ENCODE measurements at places on chromosomes 5 and 9.
A peak's percentile ranks its signal among the peaks of the same experiment; 100 is the strongest.

DNA sequence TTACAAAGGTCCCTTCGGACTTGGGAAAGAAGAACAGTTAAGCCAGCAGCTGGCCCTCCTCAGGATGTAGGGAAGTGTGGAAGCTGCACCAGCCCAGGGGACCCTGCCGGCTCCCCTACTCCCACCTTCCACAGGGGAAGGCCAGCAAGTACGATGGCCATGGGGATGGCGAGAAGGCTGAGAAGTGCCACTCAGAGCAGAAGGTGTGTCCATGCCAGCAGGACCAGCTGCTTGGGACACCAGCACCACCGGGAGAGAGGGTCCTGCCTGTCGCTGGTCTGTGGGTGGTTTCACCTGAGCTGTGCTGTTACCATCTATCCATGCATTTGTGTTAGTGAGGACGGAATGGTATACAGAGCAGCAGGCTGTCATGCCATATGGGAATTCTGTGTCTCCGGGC is 148.6 kb upstream of the PHYKPL start:
- no peak for DNase-seq

- no peak for DNase-seq
These were observed 8.0 kb downstream of the GAS1 start for GRCh38 chr9:86939321-86939720.

DNA sequence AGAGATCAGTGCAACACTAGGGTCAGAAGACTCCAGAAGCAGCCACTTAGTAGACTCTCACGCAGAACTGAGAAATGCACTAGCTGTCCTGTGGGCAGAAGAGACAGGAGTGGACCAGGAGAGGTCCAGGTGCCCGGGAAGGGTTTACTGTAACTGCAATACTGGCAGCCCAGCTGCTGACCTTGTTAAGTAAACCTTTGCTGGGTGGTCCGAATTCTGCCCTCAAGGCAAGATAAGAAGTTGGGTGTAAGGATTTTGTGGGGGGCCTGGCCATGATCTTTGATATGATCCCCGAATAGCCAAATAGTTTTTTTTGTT is 91.3 kb downstream of the PDE6A start:
- DNase-seq: no peak

DNA sequence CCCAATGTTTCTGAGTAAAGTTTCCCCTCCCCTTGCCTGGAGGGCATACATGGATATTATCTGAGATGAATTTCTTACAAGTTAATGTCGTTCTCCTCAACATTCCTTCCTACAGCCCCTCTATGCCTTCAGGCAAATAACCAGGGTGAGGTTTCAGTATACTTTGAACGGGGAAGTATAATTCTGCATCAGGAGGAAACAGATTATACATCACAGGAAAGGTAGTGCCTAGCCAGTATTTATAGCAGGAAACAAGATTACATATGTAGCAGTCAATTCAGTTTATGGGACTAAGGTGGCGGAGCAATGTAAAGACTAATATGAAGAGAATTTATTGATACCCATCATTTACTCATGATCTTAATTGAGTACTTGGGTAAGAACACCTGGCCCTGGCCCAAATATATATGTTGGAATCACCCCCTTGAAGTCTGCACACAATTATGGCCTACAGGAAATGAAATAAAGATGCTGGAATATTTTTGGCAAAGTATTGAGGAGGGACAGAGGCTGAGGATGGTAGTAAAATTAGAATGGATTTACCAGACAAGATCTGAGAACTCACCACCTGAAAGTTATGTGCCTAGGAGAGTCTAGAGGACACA is 661.1 kb downstream of the PTPRD start:
- no peak for DNase-seq

DNA sequence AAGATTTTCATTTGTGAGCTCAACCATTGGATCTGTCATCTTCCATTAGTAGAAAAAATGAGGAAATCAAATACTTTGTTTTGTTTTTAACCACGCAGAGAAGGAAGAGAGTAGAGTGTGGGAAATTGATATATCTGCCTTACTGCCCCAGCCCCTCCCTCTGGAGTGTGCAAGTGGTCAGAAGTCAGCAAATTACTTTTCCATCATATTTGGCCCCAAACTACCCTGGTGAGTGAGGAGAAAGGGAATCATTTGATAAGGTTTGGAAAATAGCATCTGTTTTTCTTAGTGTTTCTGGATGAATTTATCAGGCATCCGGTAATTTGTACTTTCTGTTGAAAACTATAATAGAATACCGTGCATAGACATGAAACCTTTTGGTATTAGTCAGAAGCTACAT is 327.4 kb downstream of the MARCHF11 start:
- DNase-seq: no peak

- DNase-seq: no peak
These were observed 296.2 kb downstream of the ARHGEF28 start for GRCh38 chr5:73922224-73922623.

DNA sequence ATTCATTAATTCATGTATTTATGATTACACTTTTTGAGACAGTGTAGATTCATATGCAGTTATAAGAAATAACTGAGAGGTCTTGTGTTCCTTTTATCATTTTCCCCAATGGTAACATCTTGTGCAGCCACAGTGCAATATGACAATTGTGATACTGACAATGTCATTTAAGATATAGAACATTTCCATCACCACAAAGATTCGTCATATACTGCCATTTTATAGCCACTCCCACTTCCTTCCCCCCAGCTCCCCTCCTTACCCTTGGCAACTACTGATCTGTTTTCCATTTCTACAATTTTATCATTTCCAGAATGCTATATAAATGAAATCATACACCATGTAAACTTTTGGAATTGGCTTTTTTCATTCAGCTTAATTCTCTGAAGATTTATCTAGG is 53.8 kb downstream of the NR2F1 start:
- no peak for DNase-seq

DNA sequence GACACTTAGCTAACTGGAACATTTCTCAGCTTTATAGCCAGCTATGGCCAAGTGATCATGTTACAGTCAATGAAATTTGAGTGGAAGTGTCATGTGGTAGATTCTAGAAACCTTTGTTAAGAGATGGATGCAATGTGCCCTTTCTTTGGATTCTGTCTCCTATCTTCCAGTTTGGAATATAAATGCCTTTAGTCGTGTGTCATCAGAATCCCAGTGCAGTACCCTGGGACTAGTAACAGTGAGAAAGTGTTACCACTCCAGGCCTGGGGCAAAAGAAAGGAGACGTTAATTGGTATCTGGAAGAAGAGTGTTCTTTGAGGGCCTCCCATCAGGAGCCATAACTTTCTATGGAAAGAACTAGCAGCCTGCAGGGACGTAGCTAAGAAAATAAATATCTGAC is 149.6 kb downstream of the SNX18 start:
- DNase-seq: no peak

DNA sequence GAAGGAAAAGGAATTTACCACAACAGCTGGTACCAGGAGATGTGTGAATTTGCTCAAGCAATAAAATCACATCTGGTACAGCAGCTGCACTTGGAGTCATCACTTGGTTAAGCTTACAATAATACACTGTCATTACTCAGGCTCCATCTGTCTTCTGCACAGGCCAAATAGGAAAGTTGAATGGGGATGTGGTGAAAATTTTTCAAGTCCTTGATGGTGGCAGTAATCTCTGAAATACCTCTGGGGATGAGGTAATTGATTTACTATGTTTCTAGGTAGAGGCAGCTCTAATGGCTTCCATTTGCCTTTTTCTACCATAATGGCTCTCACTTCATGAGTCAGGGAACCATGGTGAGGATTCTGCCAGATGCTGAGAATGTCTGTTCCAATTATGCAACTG is 206.8 kb upstream of the ATP10B start:
- DNase-seq: no peak

DNA sequence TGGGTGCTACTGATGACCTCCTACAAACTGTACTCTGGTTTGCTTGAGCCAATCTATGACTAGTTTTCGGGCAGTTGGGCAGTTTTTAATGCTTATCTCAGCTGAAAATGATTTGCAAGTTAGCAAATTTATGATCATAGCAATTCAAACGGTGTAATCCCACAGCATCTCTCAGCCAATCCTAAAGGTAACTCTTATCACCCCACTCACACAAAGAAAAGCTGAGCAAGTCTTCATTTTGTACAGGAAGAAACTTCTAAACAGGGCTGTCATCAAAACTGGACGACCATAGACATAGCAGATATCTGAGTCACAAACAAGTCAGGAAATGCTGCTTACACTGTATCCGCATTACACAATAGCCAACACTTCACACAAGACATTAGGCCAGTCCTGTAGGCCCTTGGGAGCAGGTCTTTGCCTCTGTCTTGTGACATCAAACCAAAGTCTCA is 2.6 kb upstream of the ENC1 start:
- DNase-seq: peak; percentile 64

Measured in Calu3 (cell line).